KG1 (cell line): ENCODE measurements at places on chromosomes 12 and 14.
A peak's percentile ranks its signal among the peaks of the same experiment; 100 is the strongest.

GRCh38 chr14:102011631-102012030 lies 47.3 kb downstream of the DYNC1H1 start:
- DNase-seq = no peak

GRCh38 chr14:58054100-58054499 lies 97.9 kb downstream of the ARMH4 start:
- no peak for DNase-seq

DNA sequence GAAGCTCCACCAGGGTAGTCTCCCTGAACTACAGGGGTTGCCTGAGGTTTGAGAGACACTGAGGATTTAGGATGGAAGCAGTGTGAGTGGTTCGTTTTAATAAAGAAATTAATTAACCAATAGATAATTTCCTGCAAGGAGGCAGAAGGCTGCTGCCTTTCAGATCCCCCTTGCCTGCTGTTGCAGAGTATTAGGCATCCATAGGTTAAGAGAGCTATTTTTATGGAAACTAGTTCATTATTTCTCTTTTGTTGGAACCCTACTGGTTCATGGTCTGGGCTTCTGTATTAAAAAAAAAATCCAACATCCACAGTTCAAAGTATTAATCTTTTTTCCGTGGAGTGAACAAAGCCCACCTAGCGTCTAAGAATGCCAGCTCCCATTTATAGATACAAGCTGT lies 50.5 kb upstream of the RTRAF start:
- DNase-seq = no peak

GRCh38 chr12:67239061-67239460 lies 30.1 kb upstream of the CAND1 start:
- no peak for DNase-seq

GRCh38 chr14:102574281-102575159 lies 17.9 kb upstream of the RCOR1 start:
- DNase-seq = no peak

DNA sequence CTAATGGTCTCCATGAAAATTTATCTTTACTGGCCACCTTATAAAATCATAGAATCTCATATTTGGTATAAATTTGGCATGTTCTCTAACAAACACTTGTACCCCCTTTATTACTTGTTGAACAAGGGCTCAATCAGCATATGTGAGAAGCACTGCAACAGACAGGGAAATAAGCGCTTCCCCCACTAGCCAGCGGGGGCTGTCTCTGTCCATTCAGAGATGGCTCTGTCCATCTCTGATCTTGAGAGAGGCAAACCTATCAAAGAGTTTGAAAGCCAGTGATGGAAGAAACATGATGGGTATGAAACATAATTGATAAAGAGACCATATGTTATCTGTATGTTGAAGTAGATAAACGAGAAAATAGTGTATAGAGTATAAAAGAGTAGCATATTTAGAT lies 326.8 kb downstream of the PDZRN4 start:
- no peak for DNase-seq

- no peak for DNase-seq
Observed at GRCh38 chr14:79949906-79950305, 261.4 kb downstream of the DIO2 start.

- no peak for DNase-seq
Observed at GRCh38 chr12:112988224-112988623, 9.9 kb downstream of the OAS2 start.

DNA sequence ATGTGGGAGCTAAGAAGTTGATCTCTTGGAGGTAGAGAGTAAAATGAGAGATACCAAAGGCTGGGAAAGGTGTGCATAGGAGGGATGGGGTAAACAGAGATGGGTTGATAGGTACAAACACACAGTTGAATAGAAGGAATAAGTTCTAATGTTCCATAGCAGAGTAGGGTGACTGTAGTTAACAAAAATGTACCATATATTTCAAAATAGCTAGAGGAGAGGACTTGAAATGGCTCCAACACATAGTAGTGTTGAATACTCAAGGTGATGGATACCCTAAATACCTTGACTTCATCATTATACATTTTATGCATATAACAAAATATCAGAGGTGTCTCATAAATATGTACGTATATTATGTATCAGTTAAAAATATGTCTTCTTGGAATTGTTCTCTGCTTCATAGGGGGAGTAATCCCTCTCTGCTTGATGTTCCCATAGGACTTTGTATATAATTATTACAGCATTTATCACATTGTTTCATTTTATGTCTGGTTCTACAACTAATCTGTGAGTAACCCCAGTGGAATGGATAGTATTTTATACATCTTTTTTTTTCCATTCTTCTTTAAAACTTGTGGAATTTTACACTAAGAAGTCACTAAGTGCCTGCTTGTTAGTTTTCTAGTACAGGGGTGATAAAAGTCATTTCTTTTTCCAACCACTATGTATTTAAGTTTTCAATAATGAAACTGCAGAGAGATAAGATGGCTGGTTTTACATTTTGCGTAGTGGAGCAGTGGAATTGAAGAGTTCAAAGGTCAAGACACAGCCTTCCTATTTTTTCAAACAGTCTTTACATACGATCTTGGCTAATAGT lies 1940.0 kb upstream of the SEL1L start:
- DNase-seq = no peak

DNA sequence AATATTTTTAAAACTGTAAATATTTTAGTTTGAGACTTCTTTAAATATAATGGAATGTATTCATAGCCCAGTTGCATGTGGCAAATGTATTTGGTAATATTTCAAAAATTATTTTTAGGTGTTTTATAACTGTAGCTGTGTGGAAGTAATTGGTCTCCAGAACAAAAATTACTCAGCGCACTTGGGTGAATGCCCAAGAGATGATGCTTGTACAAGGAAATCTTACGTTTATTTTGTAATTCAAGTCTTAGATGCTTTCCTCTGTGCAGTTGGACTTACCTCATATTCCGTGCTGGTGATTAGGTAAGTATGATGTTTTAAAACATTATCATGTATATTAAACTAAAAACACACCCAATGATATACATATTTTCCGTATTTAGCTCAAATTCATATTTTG lies 76.7 kb upstream of the SLCO1B1 start:
- no peak for DNase-seq

- DNase-seq = no peak
Observed at GRCh38 chr14:65794674-65795279, 382.2 kb downstream of the FUT8 start.

DNA sequence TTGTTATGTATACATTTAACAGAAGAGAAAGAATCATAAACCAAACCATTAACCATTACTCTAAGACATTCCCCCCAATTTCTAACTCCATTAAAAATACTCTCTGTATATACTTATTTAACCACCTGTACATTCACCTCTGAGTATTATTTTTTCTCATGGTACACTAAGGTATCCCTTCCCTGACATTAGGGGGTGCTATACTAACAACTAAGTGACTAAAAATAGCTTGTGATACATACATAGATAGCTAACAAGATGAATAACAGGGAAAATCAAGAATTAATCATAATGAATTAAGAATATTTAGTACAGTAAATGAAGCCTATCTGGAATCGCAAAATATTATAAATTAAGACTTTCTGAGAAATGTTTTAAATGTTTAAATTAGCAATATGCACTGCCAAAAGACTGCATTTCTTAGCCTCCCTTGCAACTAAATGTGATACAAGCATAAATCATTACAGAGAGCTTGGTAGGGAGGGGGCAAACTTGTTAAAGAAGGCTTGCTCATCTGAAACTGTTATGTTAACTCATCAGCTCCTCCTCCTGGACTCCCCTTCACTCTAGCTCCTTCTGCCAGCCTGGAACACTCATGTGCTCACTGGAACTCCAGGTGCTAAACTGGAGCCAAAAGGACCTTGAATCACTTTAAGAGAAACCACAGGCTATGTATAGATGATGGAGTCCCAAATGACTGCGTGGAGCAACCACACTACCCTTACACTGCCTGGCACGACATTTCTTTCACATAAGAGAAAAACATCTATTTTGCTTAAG lies 14.9 kb downstream of the C2CD5 start:
- no peak for DNase-seq

GRCh38 chr14:50471838-50472465 lies 60.4 kb downstream of the MAP4K5 start:
- no peak for DNase-seq

GRCh38 chr14:56342494-56342942 lies 224.3 kb downstream of the PELI2 start:
- peak; percentile 87 for DNase-seq

- no peak for DNase-seq
Observed at GRCh38 chr14:58918066-58918738, 270.3 kb upstream of the DAAM1 start.

DNA sequence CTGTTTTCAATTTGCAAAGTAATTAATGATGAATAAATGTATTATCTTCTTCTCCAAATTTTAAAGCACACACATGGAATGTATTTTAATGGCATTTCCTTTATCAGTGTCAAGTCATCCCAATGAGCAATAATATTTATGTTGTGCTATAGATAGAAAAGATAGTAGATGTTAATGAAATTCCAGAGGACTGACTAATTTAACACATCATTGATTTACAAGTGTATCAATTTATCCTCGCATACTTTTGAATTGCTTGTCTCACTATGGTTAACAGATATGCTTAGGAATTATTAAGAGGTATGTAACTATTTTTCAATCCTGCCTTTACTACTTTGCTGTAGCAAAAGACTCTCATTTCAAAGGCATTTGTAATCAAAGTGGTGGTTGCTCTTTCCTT lies 842.9 kb downstream of the SLC6A15 start:
- DNase-seq = no peak

DNA sequence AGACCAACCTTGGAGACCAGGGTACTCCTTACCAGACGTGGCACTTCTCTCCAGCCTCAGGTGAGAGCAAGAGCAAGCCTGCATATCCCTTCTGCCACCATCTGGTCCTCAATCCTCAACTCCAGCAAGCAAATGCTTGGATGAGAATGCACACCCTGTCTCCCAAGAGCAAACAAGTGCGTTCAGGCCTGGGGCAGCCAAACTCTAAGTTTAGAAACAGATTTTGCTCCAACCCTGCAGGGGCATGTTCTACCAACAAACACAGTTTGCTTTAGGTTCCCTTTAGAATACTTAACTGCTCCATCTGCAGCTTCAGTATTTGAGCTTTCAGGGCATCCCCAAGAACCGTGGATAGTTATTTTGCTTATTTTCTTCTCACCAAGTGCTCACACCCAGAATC lies 55.9 kb upstream of the FICD start:
- no peak for DNase-seq

- no peak for DNase-seq
Observed at GRCh38 chr14:91866511-91867295, 633 bp downstream of the TC2N start.

GRCh38 chr12:60333461-60333860 lies 737.6 kb downstream of the SLC16A7 start:
- no peak for DNase-seq

- DNase-seq = no peak
Observed at GRCh38 chr12:6206327-6206726, 6.1 kb downstream of the CD9 start.

DNA sequence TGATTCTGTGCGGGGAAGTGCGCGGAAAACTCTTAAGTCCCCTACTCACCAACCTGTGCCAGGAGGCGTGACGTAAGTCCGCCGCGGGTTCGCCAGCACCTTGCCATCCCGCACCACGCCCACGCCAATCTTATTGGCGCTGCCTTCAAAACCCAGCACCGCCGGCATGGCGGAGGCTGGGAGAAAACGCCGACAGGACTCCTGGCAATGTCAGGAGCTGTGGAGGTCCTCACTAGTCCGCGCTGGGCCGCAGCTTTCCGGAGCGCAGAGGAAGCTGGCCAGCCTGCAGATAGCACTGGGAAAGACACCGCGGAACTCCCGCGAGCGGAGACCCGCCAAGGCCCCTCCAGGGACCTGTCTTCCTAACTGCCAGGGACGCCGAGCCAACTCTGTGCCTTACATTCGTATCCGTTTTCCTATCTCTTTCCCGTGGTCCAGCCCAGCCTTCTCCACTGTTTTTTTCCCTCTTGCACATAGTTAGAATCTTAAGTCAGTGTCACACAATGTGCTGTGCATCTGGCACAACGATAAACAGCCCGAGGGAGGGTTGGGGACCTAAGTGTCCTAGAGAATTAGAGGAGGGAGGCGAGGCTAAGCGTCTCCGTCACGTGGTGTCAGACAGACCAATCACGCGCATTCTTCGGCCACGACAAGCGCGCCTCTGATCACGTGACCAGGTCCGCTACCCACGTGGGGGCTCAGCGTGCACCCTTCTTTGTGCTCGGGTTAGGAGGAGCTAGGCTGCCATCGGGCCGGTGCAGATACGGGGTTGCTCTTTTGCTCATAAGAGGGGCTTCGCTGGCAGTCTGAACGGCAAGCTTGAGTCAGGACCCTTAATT lies at the start of the genes APEX1 and OSGEP:
Gene APEX1, plus strand, starts transcription at position 711 of the 839 bp plus-strand sequence. CDS start 420 bp downstream, outside the sequence.
Gene OSGEP, minus strand, starts transcription at position 297 of the 839 bp plus-strand sequence. Its CDS starts 129 bp downstream, at position 168.
- DNase-seq = peak; percentile 96

- DNase-seq = no peak
Observed at GRCh38 chr12:92034858-92035401, 110.7 kb downstream of the BTG1 start.

- DNase-seq = no peak
Observed at GRCh38 chr12:108043750-108044533, 85.1 kb upstream of the WSCD2 start.

DNA sequence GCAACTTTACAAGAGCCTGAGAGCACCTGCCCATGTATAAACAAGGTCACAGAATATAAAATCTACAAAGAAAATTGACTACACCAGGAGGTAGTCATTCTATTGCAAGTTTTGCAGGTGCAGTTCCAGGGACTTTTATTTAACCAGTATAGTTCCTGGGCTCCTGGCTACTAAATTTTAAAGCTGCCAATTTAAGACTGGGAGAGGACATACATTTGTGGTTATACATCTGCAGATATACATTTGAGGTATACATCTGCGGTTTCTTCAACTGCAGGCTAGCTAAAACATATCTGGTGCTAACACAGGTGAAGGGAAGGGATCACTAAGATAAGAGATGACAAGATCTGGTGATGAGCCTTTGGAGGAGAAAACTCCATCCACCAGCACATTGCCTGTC lies 30.2 kb downstream of the BBS10 start:
- no peak for DNase-seq

GRCh38 chr12:62922539-62922938 lies 12.4 kb downstream of the PPM1H start:
- no peak for DNase-seq

- DNase-seq = no peak
Observed at GRCh38 chr12:64229796-64230195, 7.7 kb upstream of the KICS2 start.

DNA sequence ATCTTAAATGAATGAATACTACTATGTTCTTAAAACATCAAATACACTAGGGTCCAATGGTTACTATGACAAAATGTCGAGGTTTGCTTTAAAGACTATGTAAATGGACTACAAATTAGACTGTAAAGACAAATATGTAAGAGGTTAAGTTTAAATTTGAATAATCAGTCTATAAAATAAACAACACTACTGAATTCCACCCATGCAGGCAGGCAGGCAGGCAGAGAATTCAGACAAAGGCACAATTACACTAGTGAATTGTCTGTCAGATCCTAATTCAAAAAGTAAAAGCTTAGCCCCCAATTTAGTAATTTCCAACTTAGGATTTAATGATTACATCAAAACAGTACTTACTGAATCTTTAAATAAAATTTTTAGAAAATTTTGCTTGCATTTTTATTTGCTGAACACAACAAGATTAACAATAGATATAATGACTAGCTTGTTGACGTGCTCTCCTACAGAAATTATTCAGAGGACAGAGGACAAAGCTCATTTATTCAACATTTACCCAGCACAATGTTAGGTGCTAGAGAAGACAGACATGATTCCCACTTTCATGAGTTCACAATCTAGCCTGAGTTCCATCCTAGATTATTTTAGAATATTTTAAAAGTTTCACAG lies 97.4 kb downstream of the CDK17 start:
- no peak for DNase-seq
